Ascending aorta (tissue), 2 donors: ENCODE measurements at places on chromosomes 7 and 10.

DNA sequence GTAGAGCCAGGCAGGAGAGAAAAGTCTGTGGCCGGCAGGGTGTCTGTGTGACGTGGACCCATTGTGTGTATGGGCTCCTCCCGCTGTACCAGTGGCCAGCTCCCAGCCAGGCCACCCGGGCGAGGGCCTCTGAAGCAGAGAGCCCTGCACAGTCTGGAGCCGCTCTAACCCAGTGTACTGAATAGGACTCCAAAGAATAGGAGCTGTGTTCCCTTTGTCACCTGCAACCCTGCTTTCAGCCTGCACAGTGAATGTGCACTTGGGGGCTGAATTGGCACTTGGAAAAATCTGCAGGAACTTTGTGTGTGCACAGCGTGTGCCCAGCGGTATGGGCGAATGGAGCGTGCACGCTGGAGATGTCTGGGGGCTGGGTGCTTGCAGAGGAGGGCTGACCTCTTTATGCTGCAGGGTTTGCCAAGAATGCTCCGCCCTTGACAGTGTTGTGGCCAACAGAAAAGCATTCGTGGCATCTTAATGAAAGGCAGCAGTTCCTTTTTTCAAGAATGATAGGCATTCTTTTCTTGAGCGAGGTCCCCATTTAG lies 216.2 kb downstream of the AUTS2 start:
- no peak for DNase-seq

GRCh38 chr7:628826-629225 lies 97.7 kb upstream of the DNAAF5 start:
- DNase-seq = no peak

DNA sequence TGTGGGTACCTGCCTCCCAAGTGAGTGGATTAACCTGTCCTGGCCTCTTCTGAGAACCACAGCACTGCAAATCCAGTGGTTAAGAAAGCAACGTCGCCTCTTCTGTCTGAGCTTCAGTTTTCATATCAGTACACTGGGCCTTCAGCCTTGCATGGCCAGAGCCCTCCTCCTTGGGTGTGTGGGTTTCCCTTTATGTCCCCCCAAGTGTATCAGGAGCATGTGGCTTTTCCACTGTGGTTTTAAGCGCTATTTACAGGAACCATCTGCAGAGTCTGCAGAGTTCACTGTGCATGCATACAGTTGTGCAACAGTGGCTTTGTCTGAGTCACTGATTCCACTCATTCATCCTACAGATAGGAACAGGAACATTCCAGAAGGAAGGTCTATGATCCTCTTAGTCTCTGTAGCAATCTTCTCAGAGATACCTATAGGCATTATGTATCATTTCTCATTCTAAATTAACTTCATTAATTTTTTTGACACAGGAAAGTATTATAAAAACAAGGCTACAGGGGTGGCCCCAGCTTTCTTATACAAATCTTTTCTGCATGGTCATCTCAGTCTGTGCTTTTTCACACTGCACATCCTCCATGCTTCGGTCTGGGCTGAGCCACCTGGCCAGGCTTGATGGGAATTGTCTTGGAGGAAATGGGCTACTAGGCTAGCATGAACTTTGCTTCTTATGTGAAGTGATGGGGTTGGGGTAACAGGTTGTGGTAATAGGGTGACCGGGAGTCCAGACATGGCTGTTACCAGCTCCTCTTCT lies 17.1 kb downstream of the MBL2 start:
- no peak for DNase-seq

DNA sequence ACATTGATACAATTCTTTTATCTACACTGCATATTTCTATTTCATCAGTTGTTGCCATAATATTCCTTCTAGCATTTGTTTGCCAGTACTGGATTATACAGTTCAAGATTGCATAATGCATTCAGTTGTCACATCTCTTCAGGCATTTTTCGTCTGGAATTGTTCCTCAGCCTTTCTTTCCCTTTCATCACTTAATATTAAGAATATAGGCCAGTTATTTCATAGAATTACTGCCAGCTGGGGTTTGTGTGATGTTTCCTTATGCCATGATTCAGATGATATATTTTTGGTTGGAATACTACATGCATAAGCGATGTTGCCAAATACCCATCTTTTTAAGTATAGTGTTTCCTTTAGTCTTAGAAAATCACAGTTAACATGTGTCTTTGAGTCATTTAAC lies 20.8 kb downstream of the KIFBP start:
- DNase-seq = no peak

- DNase-seq = no peak
Measured at GRCh38 chr10:125171402-125172306, 11.3 kb upstream of the CTBP2 start.

- no peak for DNase-seq
Measured at GRCh38 chr10:101214446-101215396, 14.5 kb downstream of the LBX1 start.

- no peak for DNase-seq
Measured at GRCh38 chr7:149849174-149849573, 11.0 kb downstream of the ZNF862 start.

DNA sequence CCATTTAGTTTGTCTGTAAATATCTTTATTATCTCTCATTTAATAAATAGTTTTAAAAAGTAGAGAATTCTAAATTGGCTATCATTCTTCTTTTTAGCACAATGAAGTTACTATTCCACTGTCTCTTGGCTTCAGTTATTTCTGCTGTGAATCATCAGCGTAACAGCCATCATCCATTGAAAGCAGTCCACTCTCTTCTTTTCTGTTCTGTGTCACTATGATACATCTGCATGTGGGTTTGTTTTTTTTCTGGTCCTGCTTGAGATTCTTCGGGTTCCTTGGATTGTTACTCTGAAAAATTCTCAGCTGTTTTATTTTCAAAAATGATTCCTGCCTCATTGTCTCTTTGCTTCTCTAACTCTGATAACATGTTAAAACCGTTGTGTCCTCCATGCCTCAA lies 52.5 kb downstream of the CSGALNACT2 start:
- DNase-seq = no peak

GRCh38 chr7:42700406-42701327 lies 211.2 kb downstream of the C7orf25 start:
- DNase-seq = no peak

GRCh38 chr7:128389618-128390329 lies 20.0 kb downstream of the IMPDH1 start:
- DNase-seq = no peak

GRCh38 chr7:14287398-14287797 lies 297.9 kb upstream of the ETV1 start:
- no peak for DNase-seq

- no peak for DNase-seq
Measured at GRCh38 chr7:38870147-38870546, 38.8 kb downstream of the VPS41 start.

GRCh38 chr7:30029696-30030095 lies 1.5 kb downstream of the PLEKHA8 start:
- DNase-seq = no peak

- DNase-seq = no peak
Measured at GRCh38 chr7:134422008-134422407, 36.9 kb downstream of the AKR1B1 start.

DNA sequence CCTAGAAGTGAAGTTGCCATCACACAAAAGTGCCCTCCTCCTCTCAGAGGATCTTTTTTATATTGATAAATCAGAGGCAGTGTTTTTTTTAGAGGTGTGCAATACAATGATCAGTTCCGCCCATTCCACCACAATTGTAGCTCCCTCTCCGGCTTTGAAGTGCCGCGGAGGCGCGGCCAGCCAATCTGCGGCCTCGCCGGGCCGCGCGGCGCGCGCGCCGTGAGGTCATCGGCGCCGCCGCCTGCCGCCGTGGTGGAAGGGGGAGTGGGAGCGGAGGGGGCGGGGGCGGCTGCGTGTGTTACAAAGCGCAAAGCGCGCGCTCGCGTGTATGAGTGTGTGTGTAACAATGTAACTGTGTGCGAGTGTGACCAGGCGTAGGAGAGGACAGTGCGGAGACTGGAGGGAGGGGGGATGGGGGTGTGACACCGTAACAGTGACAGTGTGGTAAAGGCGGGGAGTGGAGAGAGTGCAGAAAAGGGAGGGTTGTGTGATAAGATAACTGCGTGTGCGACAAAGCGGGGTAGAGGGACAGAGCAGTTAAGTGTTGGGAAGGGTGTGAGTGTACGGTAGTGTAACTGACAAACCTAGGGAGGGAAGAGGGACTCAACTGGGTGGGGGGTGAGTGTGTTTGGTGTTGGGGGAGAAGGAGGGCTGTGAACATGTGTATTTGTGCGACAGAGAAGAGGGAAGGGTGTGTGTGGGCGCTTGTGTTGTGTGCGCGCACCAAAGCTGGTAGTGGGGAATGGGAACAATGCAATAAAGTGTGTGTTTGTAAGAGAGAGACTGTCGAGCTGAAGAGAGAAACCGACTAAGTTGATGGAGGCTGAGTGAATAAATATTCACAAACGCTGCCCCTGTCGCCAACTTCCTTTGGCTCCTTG lies at the start of gene SP8:
Gene SP8 (minus strand): TSS at position 108 of the 881 bp plus-strand sequence. CDS start 88 bp downstream, at position 20.
- no peak for DNase-seq

DNA sequence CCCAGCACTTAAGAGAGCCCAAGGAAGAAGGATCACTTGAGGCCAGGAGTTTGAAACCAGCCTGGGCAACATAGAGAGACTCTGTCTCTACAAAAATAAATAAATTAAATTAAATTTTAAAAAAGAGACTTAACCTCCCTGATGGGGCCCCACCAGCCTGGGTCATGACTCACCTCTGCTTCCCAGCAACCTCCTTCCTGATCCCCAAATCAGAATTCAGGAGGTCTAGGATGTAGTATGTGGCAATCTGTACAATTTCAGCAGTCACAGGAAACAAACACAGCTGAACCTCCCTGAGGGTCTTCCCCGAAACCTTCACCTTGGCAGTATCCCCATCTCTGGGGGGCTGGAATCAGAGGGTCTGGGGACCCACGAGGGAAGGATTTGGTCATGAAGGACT lies 9.7 kb upstream of the PPP1R35 start:
- no peak for DNase-seq

DNA sequence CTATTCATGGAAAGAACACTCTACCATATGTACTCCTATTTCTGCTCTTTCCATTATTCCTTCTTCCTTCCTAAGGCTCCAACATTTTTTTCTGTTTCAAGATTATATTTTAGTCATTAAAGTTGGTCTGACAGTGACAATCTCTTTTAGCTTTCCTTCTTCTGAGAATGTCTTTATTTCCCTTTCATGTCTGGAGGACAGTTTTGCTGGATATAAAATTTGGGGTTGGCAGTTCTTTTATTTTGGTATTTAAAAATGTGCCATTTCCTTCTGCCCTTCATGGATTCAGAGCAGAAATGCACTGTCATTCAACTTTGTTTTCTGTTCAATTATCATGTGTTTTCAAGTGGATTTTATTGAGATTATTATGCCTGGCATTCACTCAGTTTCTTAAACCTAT lies 53.1 kb downstream of the VSTM4 start:
- DNase-seq = no peak

GRCh38 chr10:113019692-113020474 lies 69.8 kb downstream of the TCF7L2 start:
- no peak for DNase-seq

DNA sequence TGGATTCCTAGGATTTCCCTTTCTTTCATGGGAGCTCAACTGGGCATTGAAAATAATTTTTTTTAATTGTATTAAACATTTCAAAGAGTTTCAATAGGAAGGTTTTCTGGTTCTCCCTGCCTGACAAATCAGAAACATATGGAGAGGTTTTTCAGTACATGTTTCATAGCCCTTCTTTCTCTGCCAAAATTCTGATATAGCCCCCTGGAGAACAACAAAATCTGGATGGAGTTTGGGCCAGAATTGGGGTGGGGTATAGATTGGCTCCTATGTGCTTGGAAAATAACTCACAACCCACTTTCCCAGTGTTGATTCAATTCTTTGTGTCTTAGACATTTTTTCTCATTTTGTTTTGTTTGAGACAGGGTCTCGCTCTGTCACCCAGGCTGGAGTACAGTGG lies 24.6 kb upstream of the EIF4H start:
- no peak for DNase-seq

- no peak for DNase-seq
Measured at GRCh38 chr10:11227103-11227502, 209.4 kb downstream of the CELF2 start.

- no peak for DNase-seq
Measured at GRCh38 chr10:91610444-91610843, 22.4 kb downstream of the PPP1R3C start.

- DNase-seq = no peak
Measured at GRCh38 chr7:83259064-83259463, 96.4 kb upstream of the PCLO start.

DNA sequence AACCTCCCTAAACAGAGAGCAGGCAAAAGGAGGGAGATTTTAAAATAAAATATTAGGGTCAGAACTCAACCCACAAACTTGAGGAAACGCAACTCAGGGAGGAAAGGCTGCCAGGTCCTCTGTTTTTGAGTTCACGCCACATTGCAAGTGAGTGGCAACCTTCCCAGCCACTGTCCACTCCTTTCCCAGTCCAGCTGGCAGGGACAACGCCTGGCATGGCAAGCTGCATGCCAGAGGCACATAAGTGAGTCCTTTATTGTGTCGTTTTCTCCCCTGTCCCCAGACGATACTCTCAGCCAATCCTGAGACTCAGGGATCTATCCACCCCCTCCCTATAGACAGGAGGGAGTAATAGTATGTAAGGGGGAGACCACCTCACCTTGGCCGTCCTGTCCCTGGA lies 22.4 kb downstream of the FBXW4 start:
- DNase-seq = no peak

GRCh38 chr10:14698111-14698828 lies 76.4 kb downstream of the FAM107B start:
- no peak for DNase-seq
